ENCODE measurements at places on chromosomes 5 and 9.
A peak's percentile ranks its signal among the peaks of the same experiment; 100 is the strongest.

DNA sequence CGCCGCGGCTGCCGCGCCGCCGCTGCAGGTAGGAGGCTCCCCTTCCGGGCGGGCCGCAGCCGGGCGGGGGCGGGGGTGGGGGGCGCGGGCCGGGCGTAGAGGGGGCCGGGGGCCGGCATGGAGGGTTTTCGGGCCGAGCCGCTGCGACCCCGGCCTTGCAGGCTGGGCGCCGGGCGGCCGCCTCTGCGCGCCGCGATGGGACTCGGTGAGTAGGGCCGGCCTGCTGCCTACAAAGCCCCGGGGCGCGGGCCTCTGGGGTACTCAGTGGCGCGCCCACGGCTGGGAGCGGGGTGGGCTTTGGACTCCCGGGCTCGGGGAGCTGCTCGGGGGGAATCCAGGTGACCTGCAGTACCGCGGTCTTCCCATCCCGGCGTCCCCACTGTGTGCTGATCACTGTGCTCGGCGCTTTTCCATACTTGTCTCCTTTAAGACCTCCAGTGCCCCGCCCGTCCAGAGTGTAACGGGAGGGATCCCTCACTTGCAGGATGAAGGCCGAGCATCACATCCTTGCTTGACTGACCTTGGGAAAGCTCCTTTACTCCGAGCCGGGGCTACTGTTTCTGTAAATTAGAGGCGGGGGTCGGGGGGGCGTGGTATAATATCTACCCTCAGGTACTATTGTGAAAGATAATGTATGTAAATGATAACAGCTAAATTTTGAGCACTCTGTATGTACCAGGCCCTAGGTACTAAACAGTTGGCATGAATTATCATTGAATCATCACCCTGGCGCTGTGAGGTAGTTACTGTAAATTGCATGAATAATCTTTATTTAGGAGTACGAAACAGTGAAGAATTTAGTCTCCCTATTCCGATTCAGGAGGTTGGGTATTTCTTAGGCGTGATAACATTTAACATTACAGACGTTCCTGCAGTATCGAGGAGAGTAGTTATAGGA lies 672 bp downstream of the MSANTD3 start:
- no peak for DNase-seq

DNA sequence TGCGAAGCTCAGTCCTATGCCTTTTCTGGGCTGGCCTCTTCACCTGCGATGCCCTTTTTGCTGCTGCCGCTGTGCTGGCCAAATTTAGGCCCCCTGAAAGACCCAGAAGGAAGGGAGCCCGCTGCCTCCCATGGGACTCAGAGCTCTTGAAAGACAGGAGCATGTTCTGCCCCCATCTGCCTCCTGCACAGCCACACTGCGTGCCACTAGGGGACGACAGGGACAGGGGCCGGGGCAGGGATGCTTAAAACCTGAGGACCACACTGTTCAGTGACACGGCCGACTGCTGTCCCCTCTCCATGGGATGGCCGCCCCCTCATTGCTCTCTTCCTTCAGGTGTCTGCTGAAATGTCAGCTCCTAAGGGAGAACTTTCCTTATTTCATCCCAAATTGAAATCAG lies 132.4 kb downstream of the ADAMTS2 start:
- no peak for DNase-seq

DNA sequence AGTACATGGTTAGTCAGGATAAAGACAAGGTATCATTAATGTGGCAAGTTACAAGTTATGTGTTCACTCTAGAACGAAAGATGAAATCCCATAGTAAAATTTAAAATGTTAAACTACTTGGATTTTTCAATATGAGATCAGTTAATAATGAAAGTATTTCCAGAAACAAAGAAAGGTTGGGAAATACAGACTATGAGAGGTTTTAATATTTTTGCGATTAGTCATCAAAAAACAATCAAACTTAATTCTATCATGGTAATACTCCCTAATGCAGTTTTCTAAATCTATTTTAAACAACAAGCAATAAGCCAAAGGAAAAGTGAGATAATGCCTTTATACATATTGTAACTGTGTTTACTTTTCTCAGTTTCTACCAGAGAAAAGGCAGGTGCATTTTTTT lies 10.6 kb downstream of the CDH12 start:
- no peak for DNase-seq

DNA sequence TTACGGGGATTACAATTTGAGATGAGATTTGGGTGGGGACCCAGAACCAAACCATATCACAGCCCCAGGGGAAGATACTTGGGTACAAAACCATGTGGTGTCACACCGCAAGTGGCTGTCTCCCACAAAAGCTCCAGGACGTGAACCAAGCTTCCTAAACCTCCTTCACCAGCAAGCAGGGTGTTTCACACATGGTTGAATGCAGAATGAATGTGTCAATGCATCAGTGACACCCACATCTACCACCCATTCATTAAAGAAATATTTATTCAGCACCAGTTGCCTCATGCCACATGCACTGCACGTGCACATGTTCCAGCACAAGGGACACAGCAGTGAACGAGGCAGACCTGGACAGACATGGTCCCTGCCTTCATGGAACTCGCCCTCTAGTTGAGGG lies 70.9 kb upstream of the SPOCK1 start:
- DNase-seq, result no peak

GRCh38 chr5:111238431-111239225 lies 14.4 kb downstream of the CAMK4 start:
- DNase-seq, result no peak

DNA sequence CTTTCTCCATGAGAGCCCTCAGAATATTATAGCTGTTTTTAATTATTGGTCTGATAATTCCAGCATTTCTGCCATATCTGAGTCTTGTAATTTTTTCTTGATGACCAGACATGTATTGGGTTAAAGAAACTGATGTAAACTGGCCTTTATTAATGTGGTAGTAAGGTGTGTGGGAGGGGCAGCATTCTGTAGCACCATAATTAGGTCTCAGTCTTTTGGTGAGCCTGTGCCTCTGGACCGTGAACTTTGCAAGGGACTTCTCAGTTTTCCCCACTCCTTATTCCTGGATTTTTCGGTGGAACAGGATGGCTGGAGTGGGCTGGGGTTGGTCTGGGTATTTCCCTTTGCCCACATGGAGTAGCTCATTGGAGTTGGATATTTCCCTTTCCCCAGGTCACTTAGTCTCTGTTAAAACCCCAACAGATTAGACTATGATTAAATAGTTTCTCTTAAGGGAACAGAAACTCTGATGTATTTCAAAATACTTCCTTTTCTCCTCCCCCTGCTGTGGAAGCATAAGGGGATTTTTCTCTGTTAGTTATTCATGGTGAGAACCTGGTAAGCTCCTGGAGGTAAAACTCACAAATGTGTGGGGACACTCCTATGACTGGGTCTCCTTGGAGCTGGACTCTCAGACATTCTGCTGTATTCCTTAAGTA lies 52.4 kb downstream of the FSD1L start:
- no peak for DNase-seq

DNA sequence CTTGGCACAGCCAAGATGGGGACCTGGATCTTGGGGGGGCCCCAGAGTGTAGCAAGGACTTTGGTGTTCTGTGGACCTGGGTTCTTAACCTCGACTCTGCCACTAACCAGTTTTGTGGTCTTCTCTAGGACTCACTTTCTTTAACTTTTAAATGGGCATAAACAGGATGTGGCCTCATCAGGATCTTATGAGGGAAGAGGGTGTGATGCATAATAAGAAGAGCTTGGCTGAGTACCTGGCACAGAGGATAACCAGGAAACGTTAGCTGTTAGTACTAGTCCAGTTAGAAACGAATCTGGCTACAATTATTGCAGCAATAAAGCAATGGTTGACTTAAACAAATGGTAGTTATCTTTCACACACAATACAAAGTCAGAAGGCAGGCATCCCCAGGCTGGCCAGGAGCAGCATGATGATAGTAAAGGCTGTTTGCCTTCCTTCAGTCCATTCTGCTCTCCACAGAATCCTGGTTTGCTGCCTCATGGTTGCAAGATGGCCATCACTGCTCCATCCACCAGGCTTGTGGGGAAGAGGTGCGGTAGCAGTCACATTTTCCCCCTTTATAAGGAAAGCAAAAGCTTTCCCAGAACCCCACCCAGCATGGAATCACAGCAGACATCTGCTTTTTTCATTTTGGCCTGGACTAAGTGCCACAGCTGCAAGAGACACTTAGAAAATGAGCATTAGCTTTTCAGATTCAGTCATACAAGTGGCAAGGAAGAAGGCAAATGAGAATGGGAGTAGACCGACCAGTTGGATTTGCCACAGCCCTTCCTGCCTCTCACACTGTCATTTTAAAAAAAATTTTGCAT lies 225.0 kb downstream of the AOPEP start:
- DNase-seq, result no peak

DNA sequence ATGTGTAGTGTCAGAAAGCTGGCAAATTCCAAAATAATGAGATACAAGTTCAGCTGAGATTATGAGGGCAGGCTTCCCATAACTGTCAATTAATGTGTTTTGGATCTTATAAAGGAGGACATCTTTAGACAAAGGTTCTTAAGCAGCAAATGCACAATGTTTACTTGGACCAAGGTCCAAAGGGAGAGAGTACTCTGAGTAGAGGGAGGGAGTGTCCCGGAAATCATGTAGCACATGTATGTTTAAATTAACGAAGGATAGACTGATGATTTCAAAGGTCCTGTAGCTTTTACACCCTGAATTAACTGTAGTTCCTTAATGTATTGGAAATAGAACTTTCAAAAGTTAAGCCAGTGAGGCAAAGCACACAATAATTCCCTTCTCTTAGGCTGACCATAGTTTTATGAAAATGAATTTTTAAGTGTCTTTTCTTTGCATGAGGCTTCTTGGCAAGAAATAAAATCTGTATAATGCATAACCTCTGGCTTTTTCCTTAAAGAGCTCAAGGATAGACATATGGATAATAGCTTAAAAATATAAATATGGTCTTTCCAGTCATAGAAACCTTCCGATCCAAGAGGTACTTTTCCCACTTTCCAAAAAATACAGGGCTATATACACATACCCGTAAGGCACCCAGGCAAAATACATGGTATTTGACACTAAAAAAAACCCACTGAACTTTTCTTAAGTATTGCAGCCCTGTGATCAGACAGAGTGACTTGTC lies 93.0 kb downstream of the PCSK5 start:
- DNase-seq, result no peak

- peak; percentile 29 for DNase-seq
Measured at GRCh38 chr5:157511651-157512644, 51.9 kb downstream of the NIPAL4 start.

- no peak for DNase-seq
Measured at GRCh38 chr5:142685418-142686209, at the start of gene FGF1. Gene FGF1 (minus strand): TSS chr5:142686090. CDS start chr5:142614127, 71,963 bp downstream.

GRCh38 chr5:68641211-68641610 lies 425.7 kb downstream of the PIK3R1 start:
- no peak for DNase-seq

GRCh38 chr9:16750553-16750952 lies 119.9 kb downstream of the BNC2 start:
- no peak for DNase-seq

GRCh38 chr5:151085517-151086041 lies 4.7 kb upstream of the TNIP1 start:
- DNase-seq, result no peak

DNA sequence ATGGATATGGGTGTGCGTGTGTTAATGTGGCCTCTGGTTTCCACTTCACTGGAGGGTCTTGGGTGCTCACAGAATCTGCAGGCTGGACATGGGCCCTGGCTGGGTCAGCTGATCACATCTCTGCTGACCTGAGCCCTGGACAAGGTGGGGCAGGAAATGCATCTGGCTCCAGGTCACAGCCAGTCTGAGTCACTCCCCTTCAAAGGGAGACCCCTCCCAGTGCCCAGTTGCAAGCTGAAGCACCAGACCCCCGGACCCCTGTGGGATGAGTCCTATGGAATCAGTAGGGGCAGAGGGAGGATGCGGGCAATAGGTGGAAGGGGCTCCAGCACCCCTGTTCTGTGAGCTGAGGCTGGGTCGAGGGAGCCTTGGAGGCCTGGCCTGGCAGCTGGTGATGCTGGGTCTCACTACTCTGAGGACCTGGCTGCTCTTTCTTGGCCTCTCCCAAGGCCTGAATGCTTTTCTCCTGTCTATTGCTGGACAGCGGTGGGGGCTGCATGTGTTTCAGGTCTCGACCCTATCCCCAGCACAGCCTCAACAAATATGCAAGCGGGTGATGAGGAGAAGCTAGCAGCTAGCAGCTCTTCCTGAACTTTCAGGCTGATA lies 54.5 kb downstream of the PHF2 start:
- no peak for DNase-seq

- no peak for DNase-seq
Measured at GRCh38 chr5:44345871-44346270, 43.3 kb downstream of the FGF10 start.

DNA sequence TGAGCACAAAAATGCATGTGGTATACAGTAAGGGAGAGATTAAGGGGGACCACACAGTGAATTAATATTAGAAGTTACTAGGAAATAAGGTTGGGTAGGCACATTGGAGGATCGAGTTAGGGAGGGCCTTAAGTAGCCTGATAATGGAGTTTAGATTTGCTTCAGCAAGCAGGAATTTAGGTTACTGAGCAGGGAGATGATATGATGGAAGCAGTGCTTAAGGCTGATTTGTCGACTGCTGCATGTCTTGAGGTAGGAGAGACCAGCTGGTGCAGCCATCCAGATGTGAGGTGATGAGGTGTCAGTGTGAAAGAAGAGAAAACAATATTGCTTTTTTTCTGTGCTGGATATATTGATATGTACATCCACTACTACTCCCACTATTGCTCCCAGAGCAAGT lies 55.2 kb upstream of the ACTBL2 start:
- DNase-seq, result no peak

- DNase-seq, result no peak
Measured at GRCh38 chr9:72955571-72955970, 2.7 kb upstream of the ALDH1A1 start.

GRCh38 chr9:5493679-5494511 lies 16.4 kb upstream of the PDCD1LG2 start:
- no peak for DNase-seq

DNA sequence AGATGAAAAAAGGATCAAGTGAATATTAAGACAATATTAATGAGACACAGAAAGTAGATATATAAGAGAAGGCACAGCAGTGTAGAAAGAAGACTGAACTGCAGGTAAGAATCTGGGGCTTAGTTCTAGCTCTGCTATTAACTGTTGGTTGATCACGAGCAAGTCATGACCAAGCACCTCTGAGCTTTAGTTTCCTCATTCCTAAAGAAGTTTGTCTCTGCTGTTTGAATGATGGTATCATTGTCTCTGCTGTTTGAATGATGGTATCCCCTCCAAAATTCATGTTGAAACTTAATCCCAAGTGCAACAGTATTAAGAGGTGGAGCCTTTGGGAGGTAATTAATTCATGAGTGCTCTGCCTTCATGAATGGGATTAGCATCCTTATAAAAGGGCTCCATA lies 2.5 kb upstream of the NME5 start:
- no peak for DNase-seq

All from activated effector memory CD4-positive, alpha-beta T cell treated with Interleukin-2 at 50 U/mL for 16 hours (primary cell).